Gastrocnemius medialis (tissue), 4 donors: ENCODE measurements at places on chromosomes 7 and 10. TPM values are rescaled to one million over a fixed set of nuclear protein-coding genes. Genes with fewer than 3 reads are reported as not detected.

DNA sequence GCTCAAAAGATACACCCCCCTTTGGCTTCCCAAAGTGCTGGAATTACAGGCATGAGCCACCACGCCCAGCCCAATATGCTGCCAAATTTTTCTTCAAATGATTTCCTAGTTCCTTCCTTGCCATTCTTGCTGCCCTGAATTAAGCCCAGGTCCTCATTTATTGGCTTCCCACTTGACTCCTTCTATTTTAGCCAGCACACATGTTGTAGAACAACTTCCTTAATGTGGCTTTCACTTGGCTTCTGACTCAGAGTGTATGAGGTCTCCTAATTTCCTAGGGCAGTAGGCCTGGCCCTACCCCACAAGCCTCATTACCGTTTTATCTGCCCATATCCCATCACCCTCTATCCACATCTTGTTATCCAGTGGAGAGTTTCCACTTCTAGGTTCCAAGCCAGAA is 21.8 kb upstream of the HIPK2 start:
- no peak for DNase-seq
- H3K36me3 ChIP-seq = no peaks in the 10 kb centered on the region
- H3K27me3 ChIP-seq = no peaks in the 10 kb centered on the region
- H3K4me1 ChIP-seq = no peaks in the 10 kb centered on the region

DNA sequence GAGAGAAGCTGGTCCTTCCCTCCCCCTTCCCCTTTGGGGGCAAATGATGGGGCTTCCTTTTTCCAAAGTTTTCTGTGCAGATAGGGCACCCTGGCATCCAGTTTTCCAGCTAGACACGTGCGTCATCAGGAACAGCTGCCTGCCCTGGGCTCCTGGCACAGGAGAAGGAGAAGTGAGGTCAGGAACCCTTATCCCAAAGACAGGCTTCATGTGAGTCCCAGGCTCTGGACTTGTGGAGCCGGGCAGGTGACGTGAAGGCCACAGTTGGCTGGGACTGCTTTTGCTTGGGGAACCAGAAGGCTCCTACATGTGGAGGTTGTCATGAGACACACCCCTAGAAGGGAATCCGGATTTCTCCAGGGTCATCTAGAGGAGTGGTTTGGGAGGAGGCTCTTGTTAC is 66.5 kb downstream of the RBM20 start:
- H3K36me3 ChIP-seq = no peaks in the 10 kb centered on the region
- no peak overlapping the region for H3K4me3 ChIP-seq
- peak overlapping the region; percentile 83 for H3K27ac ChIP-seq
- no peak for DNase-seq
- H3K27me3 ChIP-seq = no peaks in the 10 kb centered on the region
- H3K4me1 ChIP-seq = peaks cover 38% of the 10 kb centered on the region

DNA sequence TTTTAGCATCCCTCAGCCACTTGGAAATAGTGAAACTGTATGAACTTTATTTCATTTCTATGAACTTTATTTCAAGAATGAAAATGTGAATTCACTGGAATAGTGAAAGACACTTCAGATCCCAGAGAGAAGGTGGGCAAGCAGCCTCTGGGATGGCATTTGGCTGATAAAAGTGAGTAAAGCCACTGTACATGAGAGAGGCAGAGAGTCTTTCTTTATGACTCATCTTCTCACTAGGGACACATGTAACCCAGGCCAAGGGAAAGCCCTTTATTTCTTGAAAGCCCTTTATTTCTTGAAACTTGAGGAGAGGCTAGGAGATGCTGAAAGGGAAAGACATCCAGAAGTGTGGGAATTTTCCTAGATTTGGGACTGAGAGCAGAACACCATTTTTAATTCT is 148.9 kb upstream of the SMIM30 start:
- no peaks in the 10 kb centered on the region for H3K36me3 ChIP-seq
- no peak for DNase-seq
- no peaks in the 10 kb centered on the region for H3K27me3 ChIP-seq
- no peak overlapping the region for H3K4me3 ChIP-seq

GRCh38 chr7:44063547-44063893 is 1.8 kb downstream of the PGAM2 start:
- no peaks in the 10 kb centered on the region for H3K27me3 ChIP-seq
- peaks cover 26% of the 10 kb centered on the region for H3K36me3 ChIP-seq
- peaks cover 69% of the 10 kb centered on the region for H3K4me1 ChIP-seq

GRCh38 chr10:42960991-42961795 is 115.7 kb upstream of the RET start:
- peak overlapping the region; percentile 61 for H3K27ac ChIP-seq
- H3K27me3 ChIP-seq = no peaks in the 10 kb centered on the region
- H3K4me3 ChIP-seq = no peak overlapping the region
- H3K36me3 ChIP-seq = no peaks in the 10 kb centered on the region
- peaks cover 26% of the 10 kb centered on the region for H3K4me1 ChIP-seq

GRCh38 chr7:132368246-132368900 is 207.9 kb downstream of the PLXNA4 start:
- no peak for DNase-seq
- no peak overlapping the region for H3K4me3 ChIP-seq
- no peak overlapping the region for H3K27ac ChIP-seq
- no peaks in the 10 kb centered on the region for H3K27me3 ChIP-seq

GRCh38 chr10:19819419-19820033 is 3.3 kb downstream of the PLXDC2 start:
- H3K36me3 ChIP-seq = no peaks in the 10 kb centered on the region
- DNase-seq = peak; percentile 18
- peak overlapping the region; percentile 76 for H3K27ac ChIP-seq
- H3K27me3 ChIP-seq = peaks cover 3% of the 10 kb centered on the region
- H3K4me3 ChIP-seq = peak overlapping the region; percentile 59
- no peaks in the 10 kb centered on the region for H3K4me1 ChIP-seq

DNA sequence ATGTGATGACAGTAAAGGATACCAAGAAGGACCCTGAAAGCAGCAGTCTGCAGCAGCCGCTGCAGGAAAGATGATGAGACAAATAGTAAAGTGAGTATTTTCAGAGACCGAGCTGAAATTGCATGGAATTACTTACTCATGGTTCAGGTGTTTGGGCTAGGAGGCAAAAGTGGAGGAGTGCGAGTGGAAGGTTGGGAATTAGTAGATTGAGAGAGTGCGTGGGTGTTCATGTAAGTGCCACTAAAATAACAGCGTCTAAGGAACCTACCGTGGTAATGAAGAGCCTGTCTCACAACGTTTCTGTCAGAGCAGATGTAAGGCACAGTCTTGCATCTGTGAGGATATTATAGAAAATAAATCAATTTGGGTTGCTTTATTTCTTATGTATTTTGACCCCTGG is 48.3 kb upstream of the FMC1 start:
- peaks cover 46% of the 10 kb centered on the region for H3K36me3 ChIP-seq
- no peak for DNase-seq
- no peak overlapping the region for H3K4me3 ChIP-seq
- H3K27me3 ChIP-seq = no peaks in the 10 kb centered on the region
- H3K4me1 ChIP-seq = no peaks in the 10 kb centered on the region

DNA sequence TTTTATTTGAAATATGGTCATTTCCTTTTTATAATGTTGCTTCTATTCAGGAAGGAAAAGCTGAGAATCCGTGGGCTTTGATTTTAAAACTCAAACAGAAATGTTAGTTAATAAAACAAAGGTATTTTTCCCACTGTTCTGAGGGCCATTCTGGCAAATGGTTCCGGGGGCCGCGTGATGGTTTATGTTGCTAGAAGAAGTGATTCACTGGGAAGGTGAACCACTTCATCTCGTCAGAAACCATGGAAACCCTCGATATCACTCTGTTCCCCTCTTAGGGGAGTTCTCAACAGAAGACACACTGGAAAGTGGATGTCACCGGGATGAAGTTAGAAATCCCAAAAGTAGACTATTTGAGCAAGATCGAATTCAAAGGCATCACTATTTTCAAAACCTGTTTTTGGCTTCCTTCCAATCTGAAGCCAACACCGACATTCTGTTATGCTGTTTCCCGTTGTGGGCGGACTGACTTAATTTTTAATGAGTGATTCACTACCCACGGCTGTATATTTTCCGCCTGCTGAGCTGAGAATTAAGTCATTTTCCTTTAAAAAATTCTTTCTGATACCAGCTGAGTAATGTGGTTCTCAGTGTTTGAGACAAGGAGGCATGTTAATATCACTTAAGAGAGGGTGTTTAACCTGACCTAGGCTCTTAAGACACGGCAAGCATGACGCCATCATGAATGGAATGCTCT is 84.1 kb downstream of the PTPRE start:
- no peaks in the 10 kb centered on the region for H3K27me3 ChIP-seq
- peak overlapping the region; percentile 66 for H3K27ac ChIP-seq
- H3K4me3 ChIP-seq = no peak overlapping the region
- no peaks in the 10 kb centered on the region for H3K36me3 ChIP-seq
- H3K4me1 ChIP-seq = peaks cover 5% of the 10 kb centered on the region
- no peak for DNase-seq

DNA sequence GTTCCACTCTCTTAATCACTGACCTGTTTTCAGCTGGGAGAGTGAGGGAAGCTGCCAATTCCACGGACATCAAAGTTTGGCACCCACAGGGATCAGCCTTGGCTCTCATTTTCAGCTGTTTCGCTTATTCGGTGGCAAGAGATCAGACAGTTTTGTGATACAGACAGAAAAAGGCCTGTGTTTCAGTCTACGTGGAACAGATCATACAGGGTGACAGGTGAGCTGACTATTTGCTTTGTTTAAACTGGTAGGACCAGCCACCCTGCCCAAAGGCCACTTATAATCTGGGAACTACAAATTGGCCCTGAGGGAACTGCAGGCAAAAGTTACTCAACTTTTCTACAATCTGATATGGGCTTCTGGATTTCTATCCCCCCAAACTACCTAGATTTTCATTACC is 128.6 kb downstream of the ZNF467 start:
- no peak overlapping the region for H3K27ac ChIP-seq
- no peaks in the 10 kb centered on the region for H3K4me1 ChIP-seq
- DNase-seq = no peak
- H3K27me3 ChIP-seq = no peaks in the 10 kb centered on the region
- no peak overlapping the region for H3K4me3 ChIP-seq

- no peak overlapping the region for H3K4me3 ChIP-seq
- H3K27me3 ChIP-seq = no peaks in the 10 kb centered on the region
- peaks cover 4% of the 10 kb centered on the region for H3K4me1 ChIP-seq
- no peaks in the 10 kb centered on the region for H3K36me3 ChIP-seq
These were observed 27.1 kb upstream of the TNRC18 start for GRCh38 chr7:5450549-5451327.

The WIPF3 gene
- total RNA-seq = 9.9 TPM
